Nasal cavity respiratory epithelium epithelial cell of viscerocranial mucosa (primary cell): ENCODE measurements at places on chromosomes 5 and 9. TPM values are rescaled to one million over a fixed set of nuclear protein-coding genes. Genes with fewer than 3 reads are reported as not detected.

Gene HACD4
- 1.7 and 7.9 TPM in 2 replicates for total RNA-seq

Gene ST8SIA4
- total RNA-seq = under 0.01 and 2.7 TPM in 2 replicates

Gene CARD6
- 8.5 and 10.7 TPM in 2 replicates for total RNA-seq

Gene UBQLN1
- total RNA-seq = 113 and 150 TPM in 2 replicates

Gene SPINK13
- total RNA-seq = not detected in 2 replicates

Gene CCNB1
- total RNA-seq = 7.2 and 10.8 TPM in 2 replicates

Gene ZNF300
- 5.5 and 6.3 TPM in 2 replicates for total RNA-seq

Gene NR5A1
- total RNA-seq = not detected in 2 replicates

Gene FBP2
- not detected in 2 replicates for total RNA-seq

Gene EXOSC3
- total RNA-seq = 27.0 and 32.3 TPM in 2 replicates

Gene MELK
- total RNA-seq = 9.0 and 13.3 TPM in 2 replicates

Gene IL7R
- under 0.01 and 0.50 TPM in 2 replicates for total RNA-seq

Gene KCNN2
- total RNA-seq = under 0.01 TPM in 1 of 2 replicates, not detected in the other

Gene PPP3R2
- not detected in 2 replicates for total RNA-seq

Gene PCDHB2
- 0.34 and 4.1 TPM in 2 replicates for total RNA-seq

Gene INSL6
- not detected in 2 replicates for total RNA-seq

Gene RIC1
- 32.8 and 47.5 TPM in 2 replicates for total RNA-seq

Gene ZNF79
- 10.3 and 13.0 TPM in 2 replicates for total RNA-seq

Gene DTWD2
- total RNA-seq = 6.2 and 7.8 TPM in 2 replicates

Gene SLC34A1
- 0.14 TPM in 1 of 2 replicates, not detected in the other for total RNA-seq

Gene ADCY2
- total RNA-seq = under 0.01 and 0.07 TPM in 2 replicates

Gene DMRT2
- under 0.01 and 0.50 TPM in 2 replicates for total RNA-seq

Gene LYSMD3
- 22.4 and 31.4 TPM in 2 replicates for total RNA-seq

Gene DNAH5
- 0.34 and 0.50 TPM in 2 replicates for total RNA-seq

Gene LRRC70
- 0.68 and 1.9 TPM in 2 replicates for total RNA-seq

Gene DOCK2
- 0.14 TPM in 1 of 2 replicates, not detected in the other for total RNA-seq

Gene WNT8A
- total RNA-seq = not detected in 2 replicates

Gene CAVIN4
- total RNA-seq = 0.34 and 0.43 TPM in 2 replicates

Gene IFNA1
- total RNA-seq = not detected in 2 replicates

Gene DBH
- not detected in 2 replicates for total RNA-seq
